ENCODE measurements at places on chromosomes 16 and 17. TPM values are rescaled to one million over a fixed set of nuclear protein-coding genes. Genes with fewer than 3 reads are reported as not detected.

The PRSS22 gene
- total RNA-seq, result 30.9 TPM

The SBK1 gene
- total RNA-seq, result 5.8 TPM

The EXOC3L1 gene
- total RNA-seq, result 8.2 TPM

GRCh38 chr16:58511933-58512815 is 3.1 kb upstream of the SETD6 start:
- no peak overlapping the region for H3K4me3 ChIP-seq
- H3K4me1 ChIP-seq, result peaks cover 10% of the 10 kb centered on the region
- no peaks in the 10 kb centered on the region for H3K27me3 ChIP-seq
- H3K36me3 ChIP-seq, result no peaks in the 10 kb centered on the region

The LDAF1 gene
- 180 TPM for total RNA-seq

GRCh38 chr16:588639-588888 is 1.3 kb upstream of the RAB40C start:
- no peaks in the 10 kb centered on the region for H3K27me3 ChIP-seq
- H3K36me3 ChIP-seq, result no peaks in the 10 kb centered on the region
- DNase-seq, result no peak
- peaks cover 8% of the 10 kb centered on the region for H3K4me1 ChIP-seq
- H3K27ac ChIP-seq, result peak overlapping the region; percentile 95
- H3K4me3 ChIP-seq, result peak overlapping the region; percentile 70

The HS3ST3B1 gene
- 4.1 TPM for total RNA-seq

DNA sequence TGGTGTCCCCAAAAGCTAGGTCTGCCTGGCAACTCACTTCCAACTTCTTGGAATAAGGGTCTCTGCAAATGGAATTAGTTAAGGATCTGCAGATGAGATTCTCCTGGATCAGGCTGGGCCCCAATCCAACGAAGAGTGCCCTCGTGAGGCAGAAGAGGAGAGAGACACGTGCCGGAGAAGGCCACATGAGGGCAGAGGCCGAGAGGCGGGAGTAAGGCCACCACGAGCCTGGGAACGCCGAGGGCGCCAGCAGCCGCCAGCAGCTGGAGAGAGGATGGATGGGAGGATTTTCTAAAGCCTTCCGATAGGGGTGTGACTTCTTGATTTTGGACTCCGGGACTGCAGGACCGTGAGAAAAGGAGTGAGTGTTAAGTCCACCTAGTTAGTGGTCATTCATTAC is 76.3 kb downstream of the JPH3 start:
- H3K4me1 ChIP-seq, result no peaks in the 10 kb centered on the region
- DNase-seq, result no peak
- H3K27ac ChIP-seq, result no peak overlapping the region

- no peaks in the 10 kb centered on the region for H3K27me3 ChIP-seq
- no peak overlapping the region for H3K4me3 ChIP-seq
- peaks cover 3% of the 10 kb centered on the region for H3K4me1 ChIP-seq
- H3K27ac ChIP-seq, result no peak overlapping the region
- DNase-seq, result no peak
Measured at GRCh38 chr17:17079336-17079735, 37.1 kb downstream of the MPRIP start.

DNA sequence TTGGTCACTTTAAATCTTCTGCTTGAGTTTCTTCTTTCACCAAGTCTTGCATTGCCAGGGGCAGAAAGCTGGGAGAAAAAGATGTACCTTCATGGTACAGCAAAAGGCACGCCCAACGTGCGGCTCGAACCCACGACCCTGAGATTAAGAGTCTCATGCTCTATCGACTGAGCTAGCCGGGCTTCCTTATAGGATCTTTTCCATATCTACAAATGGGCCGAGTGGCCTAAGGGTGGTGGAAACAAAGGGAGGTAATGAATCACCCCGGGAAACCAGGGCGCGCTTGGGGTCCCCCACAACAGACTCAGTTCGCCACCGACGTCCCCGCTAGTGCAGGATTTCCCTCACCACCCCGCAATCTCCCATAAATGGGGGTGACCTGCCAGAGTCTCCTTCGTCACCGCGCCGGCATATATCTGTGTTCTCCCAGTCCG is 7.5 kb upstream of the OR1F1 start:
- peaks cover 3% of the 10 kb centered on the region for H3K4me1 ChIP-seq
- peaks cover 31% of the 10 kb centered on the region for H3K27me3 ChIP-seq
- H3K4me3 ChIP-seq, result no peak overlapping the region
- DNase-seq, result no peak
- no peaks in the 10 kb centered on the region for H3K36me3 ChIP-seq

DNA sequence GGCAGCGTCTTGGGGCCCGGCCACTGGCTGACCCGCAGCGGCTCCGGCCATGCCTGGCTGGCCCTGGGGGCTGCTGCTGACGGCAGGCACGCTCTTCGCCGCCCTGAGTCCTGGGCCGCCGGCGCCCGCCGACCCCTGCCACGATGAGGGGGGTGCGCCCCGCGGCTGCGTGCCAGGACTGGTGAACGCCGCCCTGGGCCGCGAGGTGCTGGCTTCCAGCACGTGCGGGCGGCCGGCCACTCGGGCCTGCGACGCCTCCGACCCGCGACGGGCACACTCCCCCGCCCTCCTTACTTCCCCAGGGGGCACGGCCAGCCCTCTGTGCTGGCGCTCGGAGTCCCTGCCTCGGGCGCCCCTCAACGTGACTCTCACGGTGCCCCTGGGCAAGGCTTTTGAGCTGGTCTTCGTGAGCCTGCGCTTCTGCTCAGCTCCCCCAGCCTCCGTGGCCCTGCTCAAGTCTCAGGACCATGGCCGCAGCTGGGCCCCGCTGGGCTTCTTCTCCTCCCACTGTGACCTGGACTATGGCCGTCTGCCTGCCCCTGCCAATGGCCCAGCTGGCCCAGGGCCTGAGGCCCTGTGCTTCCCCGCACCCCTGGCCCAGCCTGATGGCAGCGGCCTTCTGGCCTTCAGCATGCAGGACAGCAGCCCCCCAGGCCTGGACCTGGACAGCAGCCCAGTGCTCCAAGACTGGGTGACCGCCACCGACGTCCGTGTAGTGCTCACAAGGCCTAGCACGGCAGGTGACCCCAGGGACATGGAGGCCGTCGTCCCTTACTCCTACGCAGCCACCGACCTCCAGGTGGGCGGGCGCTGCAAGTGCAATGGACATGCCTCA is 773 bp downstream of the NTN3 start:
- H3K27me3 ChIP-seq, result no peaks in the 10 kb centered on the region
- no peaks in the 10 kb centered on the region for H3K36me3 ChIP-seq
- H3K27ac ChIP-seq, result no peak overlapping the region
- H3K4me1 ChIP-seq, result peaks cover 12% of the 10 kb centered on the region
- DNase-seq, result no peak

The KRTAP16-1 gene
- not detected for total RNA-seq

DNA sequence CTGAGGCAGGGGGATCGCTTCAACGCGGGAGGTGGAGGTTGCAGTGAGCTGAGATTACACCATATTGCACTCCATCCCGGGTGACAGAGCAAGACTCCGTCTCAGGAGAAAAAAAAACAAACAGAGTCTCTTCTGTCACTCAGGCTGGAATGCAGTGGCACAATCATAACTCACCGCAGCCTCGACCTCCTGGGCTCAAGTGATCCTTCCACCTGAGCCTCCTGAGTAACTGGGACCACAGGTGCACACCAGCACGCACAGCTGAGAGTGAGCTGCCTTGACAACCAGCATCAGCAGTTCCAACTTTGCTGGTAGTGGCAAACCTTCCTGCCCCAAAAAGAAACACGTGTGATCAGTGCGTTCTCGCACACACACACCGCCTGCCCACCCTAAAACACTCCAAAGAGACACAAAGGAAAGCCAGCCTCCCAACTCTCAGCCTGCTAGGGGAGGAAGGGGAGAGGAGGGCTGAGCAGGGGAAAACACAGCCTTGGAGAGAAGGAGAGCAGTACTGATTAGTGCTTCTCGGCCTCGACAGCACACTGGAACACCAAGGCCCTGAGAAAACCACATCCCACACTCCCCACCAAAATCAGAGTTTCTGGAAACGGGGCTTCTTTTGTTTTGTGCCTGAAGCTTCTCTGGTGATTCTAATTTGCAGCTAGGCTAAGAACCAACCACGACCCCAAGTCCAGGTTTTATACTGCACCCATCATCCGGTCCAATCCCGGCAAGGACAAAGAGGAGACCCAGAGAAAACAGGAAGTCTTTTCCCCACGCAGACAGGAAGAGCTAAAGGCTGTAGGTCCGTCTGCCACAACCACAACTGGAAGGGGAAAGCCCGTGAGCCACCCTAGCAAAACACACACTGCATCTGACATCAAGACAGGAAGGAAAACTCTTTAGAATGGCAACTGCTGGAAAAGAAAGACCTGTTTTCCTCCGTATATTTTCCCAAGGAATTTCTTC is 28.8 kb downstream of the ZCCHC14 start:
- no peak overlapping the region for H3K4me3 ChIP-seq
- no peaks in the 10 kb centered on the region for H3K36me3 ChIP-seq
- H3K27ac ChIP-seq, result peak overlapping the region; percentile 62
- H3K4me1 ChIP-seq, result peaks cover 3% of the 10 kb centered on the region
- no peak for DNase-seq

DNA sequence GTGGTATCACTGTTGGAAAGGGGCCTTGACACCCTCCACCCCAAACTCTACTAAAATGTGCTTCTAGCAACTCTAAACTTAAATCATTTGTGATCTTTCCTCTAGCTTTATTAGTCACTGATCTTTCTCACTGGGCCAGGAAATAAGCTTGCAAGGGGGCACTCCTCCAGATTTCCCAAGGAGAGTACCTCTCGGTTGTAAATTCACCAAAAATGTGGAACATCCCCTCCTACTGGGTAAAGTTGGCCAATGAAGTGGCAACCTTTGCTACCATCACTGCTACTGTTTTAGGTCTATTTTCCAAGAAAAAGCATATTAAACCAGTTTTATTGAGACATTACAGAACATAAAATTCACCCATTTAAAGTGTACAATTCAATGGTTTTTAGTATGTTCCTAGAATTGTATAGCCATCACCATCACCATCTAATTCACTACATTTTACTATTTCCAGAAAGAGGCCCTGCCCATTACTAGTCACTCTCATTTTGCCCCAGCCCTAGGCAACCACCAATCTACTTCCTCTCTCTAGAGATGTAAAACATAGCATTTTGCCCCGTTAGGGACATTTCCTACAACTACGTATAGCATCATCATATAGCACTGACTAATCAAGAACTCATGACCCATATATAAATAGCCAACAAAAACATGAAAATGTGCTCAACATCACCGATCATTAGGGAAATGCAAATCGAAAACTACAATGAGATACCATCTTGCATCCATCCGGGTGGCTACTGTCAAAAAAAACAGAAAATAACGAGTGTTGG is 44.6 kb upstream of the ADCY9 start:
- H3K27ac ChIP-seq, result no peak overlapping the region
- H3K4me1 ChIP-seq, result no peaks in the 10 kb centered on the region
- H3K4me3 ChIP-seq, result no peak overlapping the region
- DNase-seq, result no peak

The NPIPB9 gene
- total RNA-seq, result 6.2 TPM

DNA sequence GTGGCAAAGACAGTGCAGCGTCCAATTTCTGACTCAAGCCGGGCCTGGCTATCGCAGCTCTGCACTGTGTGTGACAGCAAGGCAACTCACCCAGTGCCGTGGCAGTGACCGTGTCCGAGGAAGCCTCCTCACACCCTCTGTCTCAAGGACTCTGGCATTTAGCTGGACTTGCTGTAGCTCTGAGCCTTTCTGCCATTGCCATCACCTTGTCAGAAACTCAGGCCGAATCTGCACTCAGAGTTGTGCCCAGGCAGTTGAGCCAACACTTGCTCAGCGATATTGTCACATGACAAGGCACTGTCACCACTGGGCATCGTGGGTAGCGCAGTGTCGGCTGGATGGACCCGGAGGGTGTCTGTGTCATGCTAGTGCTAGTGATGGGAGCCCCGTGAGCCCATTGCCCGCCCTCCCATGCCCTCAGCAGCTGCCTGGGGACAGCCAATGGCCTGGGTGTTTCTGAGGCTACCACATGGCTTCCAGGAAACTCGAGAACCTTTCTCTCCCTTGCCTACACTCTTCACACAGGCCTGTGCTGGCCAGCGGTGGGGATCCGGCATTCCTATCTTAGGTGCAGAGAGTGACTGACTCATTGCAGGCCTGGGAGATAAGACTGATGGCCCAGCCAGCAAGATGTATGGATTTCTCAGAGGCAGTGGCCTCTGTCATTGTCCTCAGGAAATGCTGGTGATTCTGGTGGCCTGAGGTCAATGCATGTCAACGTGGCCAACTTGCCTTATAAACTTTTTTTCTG is 22.1 kb upstream of the STH start:
- DNase-seq, result no peak
- no peaks in the 10 kb centered on the region for H3K36me3 ChIP-seq
- no peaks in the 10 kb centered on the region for H3K27me3 ChIP-seq

- peak overlapping the region; percentile 15 for H3K27ac ChIP-seq
- no peak for DNase-seq
- peaks cover 8% of the 10 kb centered on the region for H3K4me1 ChIP-seq
- no peaks in the 10 kb centered on the region for H3K27me3 ChIP-seq
Measured at GRCh38 chr16:19116711-19117449, 3.1 kb downstream of the ITPRIPL2 start.

The KCNJ2 gene
- total RNA-seq, result 3.1 TPM

GRCh38 chr16:64380751-64381150 is 741.1 kb downstream of the CDH11 start:
- H3K27ac ChIP-seq, result no peak overlapping the region
- no peaks in the 10 kb centered on the region for H3K4me1 ChIP-seq
- no peak for DNase-seq
- H3K27me3 ChIP-seq, result no peaks in the 10 kb centered on the region

The CHD9NB gene
- 4.3 TPM for total RNA-seq

DNA sequence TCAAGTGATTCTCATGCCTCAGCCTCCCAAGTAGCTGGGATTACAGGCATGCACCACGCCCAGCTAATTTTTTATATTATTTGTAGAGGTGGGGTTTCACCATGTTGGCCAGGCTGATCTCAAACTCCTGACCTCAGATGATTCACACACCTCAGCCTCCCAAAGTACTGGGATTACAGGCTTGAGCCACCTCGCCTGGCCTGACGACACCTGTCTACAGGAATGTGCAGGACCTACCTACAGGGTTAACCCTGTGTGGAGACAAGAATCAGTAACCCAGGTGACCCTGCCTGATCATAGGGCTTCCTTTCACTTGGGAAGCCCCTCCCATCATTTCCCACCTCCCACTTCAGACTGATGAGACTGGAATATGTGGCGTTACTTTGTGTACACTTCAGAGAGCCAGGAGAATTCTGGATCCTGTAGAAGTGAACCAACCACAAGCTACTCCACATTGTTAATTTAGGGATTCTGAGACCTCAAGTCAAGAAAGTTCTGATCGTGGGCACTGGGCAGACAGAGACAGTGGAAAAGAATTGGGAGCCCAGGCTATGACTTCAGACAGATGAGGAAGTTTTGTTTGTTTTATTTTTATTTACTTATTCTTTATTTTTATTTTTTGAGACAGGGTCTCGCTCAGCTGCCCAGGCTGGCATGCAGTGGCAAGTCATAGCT is 5.7 kb upstream of the MILR1 start:
- no peaks in the 10 kb centered on the region for H3K36me3 ChIP-seq
- H3K4me3 ChIP-seq, result no peak overlapping the region
- no peaks in the 10 kb centered on the region for H3K27me3 ChIP-seq
- DNase-seq, result no peak
- no peaks in the 10 kb centered on the region for H3K4me1 ChIP-seq
- H3K27ac ChIP-seq, result no peak overlapping the region

The KRT24 gene
- total RNA-seq, result not detected

The SKAP1 gene
- 1.1 TPM for total RNA-seq

GRCh38 chr16:83574388-83574787 is 233.4 kb upstream of the HSBP1 start:
- H3K36me3 ChIP-seq, result no peaks in the 10 kb centered on the region
- no peak overlapping the region for H3K4me3 ChIP-seq
- no peak for DNase-seq

The NOXO1 gene
- 0.32 TPM for total RNA-seq

The UBE2O gene
- 39.8 TPM for total RNA-seq

GRCh38 chr16:58454856-58455255 is 45.1 kb upstream of the NDRG4 start:
- no peaks in the 10 kb centered on the region for H3K27me3 ChIP-seq
- no peak for DNase-seq
- H3K4me3 ChIP-seq, result no peak overlapping the region
- H3K36me3 ChIP-seq, result no peaks in the 10 kb centered on the region

The CD300LF gene
- total RNA-seq, result 1.2 TPM
